Activated gamma-delta T cell treated with anti-CD3 and anti-CD28 coated beads, Interleukin-2, amount 50 U/mL, for 16 hours (primary cell): ENCODE measurements at places on chromosomes 5 and 9.

DNA sequence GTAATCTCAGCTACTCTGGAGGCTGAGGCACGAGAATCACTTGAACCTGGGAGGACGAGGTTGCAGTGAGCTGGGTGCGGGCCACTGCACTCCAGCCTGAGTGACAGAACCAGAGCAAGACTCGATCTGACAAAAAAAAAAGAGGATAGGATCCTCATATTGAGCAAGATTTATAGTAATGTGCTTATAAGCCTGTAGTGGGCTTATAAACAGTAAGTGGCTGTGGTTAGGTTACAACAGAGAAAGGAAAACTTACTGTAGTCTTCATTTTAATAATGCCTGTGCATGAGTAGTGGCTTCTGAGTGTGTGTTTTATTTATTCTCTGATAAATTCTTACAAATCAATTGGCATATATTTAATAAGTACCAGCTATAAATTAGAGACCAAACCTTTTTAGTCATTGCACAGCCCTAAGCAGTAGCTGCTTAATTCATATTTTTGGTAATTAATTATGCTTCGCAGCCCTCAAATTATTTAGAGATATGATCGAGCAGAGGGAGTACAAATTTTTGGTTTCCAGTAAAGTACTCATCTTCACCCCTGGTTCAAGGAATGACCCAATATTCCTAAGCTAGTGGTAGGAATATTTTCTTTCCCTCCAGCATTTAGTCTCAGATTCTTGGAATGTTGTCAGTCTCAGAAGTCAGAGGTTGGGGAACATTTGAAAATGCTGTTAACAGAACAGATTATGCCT is 73.8 kb upstream of the KLF9 start:
- DNase-seq = no peak

DNA sequence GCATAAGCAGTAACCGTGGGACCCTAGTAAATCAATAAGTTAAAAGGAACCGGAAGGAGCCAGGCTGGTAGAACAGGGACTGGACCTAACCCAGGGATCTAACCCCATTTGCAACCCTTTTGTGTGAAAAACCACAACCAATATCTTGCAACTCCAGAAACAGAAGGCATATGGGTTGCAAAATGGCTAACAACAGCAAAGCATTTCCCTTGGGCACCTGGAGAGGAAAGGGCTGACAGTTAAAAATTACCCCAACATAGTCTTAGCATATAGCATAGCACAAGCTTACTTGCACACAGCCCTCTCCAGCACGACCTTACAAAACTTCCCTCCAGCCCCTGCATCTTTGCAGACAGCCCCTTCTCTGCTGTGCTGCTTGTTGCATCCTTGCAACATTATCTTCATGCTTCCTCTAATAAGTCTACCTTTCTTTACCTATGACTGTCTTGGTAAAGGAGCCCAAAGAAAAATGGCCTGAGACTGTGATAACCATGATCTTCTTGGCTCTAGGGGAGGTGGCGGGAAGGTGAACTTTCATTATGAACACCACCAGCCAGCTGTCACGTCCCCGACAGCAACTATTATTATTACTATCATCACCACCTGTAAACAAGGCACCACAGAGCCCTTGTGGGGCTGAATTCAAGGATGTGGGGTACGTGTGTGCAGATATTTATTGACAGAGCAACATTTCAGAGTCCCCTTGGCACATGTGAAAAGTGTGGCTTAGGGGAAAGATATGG is 49.8 kb downstream of the PRRC1 start:
- DNase-seq = no peak

GRCh38 chr9:110112792-110113191 is 95.2 kb downstream of the C9orf152 start:
- no peak for DNase-seq

- DNase-seq = no peak
Measured at GRCh38 chr9:109908459-109909390, 128.7 kb downstream of the PALM2AKAP2 start.

- no peak for DNase-seq
Measured at GRCh38 chr9:4905135-4905490, 80.0 kb upstream of the JAK2 start.

- no peak for DNase-seq
Measured at GRCh38 chr5:179716286-179716685, 16.3 kb upstream of the MAML1 start.

DNA sequence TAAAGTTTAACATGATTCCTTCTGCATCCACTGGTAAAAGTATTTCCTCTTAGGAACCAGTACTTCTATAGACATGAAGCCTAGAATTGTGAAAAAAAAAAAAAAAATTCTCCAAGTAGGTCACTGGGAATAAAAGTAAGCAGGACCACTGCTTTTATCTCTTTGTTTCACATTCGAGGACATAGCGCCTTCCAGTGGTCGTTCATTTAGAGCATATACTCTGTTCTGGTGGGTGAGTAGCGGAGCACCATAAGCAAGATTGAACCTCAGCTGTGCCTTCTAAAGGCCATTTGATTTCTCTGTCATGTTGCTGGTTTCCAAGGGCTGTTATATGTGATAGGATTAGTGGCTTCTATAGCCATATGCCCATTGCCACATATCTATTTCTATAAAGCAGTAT is 393.1 kb downstream of the TMEM232 start:
- DNase-seq = no peak

GRCh38 chr9:70594386-70594944 is 180.0 kb upstream of the KLF9 start:
- DNase-seq = no peak

DNA sequence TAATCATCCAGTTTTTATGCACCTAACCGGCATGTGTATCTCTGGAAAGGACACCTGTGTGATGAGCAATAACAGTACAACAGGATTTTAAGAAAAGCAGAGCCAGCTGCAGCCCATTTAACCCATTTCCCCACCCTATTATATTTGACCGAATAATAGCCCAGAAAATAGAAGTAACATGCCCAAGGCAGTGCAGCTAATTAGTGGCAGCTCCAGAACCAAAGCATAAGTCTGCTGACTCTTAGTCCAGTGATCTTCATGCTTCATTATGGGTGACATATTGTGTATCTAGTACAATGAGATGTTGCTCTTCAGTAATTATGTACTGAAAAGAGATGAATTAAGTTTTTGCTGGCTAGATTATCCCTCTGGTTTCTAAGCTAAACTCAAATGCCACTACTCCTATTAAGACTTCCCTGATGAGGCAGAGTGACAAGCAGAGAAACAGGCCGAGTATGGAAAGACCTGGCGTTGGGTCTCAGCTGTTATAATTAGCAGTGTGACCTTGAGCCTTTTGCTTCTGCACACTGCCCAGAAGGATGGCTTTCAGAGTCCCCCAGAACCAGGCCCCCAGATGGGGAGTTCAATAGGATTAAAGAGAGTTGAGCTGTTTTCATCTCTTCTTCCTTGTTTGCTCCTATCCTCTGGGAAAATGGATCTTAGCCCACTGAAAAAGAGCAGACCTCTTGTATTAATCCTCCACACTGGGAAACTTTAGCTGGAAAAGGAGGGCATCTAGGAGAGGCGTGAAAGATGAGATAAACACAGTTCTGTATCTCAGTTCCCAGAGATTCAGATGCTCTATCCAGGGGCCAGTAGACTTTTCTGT is 10.8 kb upstream of the C1QTNF3 start:
- DNase-seq = no peak

DNA sequence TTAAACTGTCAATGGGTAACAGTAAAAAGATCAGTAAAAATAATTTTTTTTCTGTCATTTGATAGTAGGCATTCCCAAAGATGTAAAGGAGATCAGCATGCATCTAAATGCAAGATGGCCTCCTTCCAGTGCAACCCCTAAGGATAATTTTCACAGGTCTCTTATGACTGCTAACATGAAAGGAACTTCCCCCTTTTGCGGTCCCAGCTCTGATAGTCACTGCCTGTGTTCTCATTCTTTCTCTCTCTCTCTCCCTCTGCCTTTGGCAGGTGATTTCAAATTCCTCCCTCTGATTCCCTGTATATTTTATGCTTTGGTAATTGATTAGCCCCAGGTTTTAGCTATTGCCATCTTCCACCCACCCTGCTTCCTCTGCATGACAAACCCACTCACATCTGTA is 8.9 kb downstream of the SPINK14 start:
- DNase-seq = no peak

DNA sequence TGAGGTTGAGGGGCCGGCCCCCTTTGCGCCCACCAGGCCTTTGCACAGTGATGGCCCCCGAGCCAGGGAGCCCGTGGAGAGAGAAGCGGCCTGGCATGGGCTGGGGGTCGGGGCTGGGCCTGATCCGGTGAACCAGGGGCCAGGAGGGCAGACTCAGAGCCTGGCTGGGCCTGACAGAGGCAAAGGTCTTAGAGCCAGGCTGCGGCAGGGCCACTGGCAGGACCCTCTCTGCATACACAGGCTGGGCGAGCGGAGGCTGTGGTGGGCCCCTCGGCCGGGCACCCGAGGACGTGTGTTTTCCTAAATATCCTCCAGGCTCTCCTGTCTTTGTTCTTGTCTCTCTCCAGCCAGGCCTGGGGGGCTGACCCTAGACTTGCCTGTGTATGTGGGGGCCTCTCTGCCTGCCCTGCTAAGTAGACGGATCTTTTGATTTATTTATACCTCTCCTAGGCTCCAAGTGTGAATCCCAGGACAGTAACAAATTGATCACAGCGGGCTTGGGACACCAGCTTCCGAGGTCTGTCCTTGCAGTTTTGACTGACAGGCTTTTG is 933 bp downstream of the NEK6 start:
- no peak for DNase-seq

GRCh38 chr5:38258042-38258318 is 379 bp upstream of the EGFLAM start:
- DNase-seq = no peak

DNA sequence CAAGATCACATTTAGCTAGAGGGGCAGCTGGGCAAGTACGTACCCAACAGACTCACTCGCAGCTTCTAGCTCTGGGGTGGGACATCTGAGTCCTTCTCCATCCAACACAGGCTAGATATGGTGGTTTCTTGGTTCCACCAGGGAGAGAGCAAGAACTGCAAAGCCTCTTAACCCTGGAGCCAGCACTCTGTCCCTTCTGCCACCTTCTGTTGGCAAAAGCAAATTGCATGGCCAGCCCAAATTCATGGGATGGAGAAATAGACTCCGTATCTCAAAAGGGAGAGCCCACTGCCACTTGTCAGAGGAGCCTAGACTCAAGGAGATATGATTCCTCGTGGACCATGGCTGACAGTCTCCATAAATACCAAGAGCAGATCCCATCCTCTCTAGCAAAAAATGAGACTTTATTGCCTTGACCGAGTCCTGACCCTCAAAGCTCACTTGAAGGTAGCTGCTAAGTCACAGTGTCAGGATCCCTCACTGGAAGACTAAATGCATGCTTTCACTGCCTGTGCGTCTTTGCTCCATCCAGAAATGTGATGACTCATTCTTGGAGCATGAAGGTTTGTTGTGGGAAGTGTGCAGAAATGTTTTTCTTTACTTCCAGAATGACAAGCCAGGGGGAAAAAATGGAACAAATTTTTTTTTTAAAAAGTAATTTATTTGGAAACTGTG is 28.8 kb upstream of the ROR2 start:
- DNase-seq = no peak

GRCh38 chr9:117485176-117485575 is 70.3 kb upstream of the ASTN2 start:
- DNase-seq = no peak

GRCh38 chr5:137156180-137156579 is 342.9 kb downstream of the SPOCK1 start:
- no peak for DNase-seq

DNA sequence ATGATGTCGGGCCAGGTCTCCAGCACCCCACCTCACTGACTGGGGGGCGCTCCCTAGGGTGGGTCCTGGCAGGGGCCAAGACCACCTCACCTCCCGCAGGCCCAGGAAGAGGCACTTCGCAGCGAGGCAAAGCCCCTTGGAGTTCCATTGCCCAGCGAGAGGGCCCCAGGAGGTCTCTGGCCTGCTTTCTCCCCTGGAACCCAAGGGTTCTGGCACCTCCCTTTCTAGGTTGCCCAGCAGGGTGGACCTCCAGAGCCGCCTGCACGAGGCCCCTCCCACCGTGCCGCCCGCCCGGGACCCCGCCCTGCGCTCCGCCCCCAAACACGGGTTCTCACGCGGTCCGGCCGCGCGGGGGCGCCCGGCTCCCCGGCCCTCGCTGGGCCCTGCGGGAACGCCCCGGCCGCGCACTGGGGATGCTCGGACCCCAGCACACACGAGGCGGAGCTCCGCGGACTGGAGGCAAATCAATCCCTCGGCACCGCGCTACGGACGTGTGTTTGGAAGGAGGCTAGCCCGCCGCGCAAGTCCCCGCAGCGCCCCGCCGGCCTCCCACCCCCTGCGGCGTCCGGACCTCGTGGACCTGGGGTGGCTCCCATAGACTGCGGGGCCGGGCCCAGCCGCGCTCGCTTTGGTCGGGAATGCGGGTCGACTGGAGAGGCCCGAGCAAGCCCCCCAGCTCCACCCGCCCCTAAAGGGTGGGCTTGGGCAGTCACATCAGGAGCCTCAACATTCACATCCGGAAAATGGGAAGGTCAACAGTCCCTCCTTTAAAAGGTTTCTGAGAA is 99.5 kb upstream of the LMX1B start:
- DNase-seq = peak; percentile 33

GRCh38 chr5:127957701-127958239 is 125.8 kb upstream of the SLC12A2 start:
- DNase-seq = no peak

GRCh38 chr5:68405784-68406743 is 190.5 kb downstream of the PIK3R1 start:
- DNase-seq = no peak

DNA sequence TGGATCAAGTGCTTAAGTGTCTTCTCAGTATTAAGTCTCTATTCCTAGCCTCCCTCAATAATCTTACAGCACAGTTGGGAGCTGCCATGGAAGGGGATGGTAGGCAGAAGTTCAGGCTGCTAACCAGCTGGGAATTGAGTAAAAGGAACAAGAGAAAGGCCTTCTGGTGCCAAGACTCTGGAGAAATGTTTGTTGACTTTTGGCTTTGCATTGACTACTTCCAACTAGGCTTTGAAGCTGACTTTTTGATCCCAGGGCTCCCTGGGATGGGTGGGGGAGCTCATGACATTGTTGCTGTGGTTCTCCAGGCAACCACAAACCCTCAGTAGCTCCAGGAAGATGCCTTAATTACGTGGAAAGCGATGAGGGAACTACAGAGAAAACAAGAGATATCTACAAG is 85.2 kb upstream of the HTR4 start:
- DNase-seq = no peak

DNA sequence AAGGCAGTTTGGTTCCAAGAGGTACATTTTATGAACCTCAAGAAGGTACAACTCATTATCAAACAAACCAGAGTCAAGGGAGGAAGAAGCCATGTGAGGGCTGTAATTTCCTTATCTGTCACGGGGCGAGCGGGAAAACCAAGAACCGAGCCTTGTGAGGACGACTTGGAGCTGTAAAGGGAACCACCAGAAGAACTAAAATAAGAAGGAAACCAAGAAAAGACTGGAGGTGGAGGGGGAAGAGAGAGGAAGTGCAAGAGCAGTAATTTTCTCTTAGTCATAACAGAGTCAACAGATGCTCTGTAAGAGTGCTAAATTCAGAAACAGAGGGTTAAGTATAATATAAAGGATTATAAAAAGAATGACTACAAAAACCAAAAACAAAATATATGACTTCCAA is 127.1 kb downstream of the DIRAS2 start:
- no peak for DNase-seq

DNA sequence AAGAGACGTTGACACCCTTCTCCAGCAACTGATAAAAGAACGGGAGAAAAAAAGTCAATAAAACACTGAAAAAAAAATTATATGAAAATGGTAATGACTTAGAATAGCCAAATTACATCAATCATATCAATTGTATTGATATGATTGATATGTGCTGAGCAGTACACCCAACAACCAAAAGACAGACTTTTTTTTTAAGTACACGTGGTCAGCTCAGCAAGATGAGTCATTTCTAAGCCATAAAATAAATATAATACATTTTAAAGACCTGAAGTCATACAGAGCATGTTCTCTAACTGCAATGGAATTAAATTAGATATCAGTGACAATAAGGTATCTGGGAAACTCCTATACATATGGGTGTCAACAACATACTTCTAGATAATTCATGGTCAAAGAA is 30.9 kb upstream of the OLFM1 start:
- DNase-seq = no peak
